ENCODE measurements at places on chromosomes 7 and 10. TPM values are rescaled to one million over a fixed set of nuclear protein-coding genes. Genes with fewer than 3 reads are reported as not detected.

DNA sequence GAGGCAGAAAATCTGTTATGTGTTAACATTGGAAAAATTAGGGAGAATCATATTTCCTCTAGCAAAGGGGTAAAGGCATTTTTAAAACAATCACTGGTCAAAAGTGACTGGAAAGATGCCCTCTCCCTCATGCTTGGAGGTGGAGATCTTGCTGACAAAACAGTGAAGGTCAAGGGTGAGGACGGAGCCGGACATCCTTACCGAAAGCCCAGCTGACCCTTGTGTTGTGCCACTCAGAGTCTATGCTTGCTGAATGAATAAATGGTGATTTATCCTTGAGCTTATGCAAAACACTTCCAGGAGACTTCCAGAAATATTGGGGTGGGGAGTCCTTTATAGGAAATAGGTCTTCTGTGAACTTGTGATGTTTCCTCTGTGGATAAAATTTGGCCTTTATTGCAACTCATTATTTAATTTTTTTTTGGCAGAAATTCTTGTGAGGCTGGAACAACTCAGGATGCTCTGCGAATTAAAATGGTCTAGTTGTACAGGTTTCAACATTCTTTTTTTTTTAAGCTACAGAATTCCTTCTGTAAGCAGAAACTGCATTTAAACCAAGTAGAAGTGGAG is 28.3 kb upstream of the ELMO1 start:
- no peak for DNase-seq

DNA sequence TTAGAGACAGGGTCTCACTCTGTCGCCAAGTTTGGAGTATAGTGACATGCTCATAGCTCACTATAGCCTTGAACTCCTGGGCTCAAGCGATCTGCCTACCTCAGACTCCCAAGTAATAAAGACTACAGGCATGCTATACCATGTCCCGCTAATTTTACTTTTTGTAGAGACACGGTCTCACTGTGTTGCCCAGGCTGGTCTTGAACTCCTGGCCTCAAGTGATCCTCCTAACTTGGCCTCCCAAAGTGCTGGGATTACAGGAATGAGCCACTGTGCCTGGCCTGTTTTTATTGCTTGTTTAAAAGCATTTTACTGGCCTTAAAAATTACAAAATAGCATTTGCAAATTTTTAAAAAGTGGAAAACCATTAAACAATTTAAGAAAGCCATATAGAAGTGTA is 135.0 kb downstream of the JAZF1 start:
- DNase-seq, result no peak

- DNase-seq, result no peak
Measured at GRCh38 chr7:12722136-12722535, 34.7 kb downstream of the ARL4A start.

DNA sequence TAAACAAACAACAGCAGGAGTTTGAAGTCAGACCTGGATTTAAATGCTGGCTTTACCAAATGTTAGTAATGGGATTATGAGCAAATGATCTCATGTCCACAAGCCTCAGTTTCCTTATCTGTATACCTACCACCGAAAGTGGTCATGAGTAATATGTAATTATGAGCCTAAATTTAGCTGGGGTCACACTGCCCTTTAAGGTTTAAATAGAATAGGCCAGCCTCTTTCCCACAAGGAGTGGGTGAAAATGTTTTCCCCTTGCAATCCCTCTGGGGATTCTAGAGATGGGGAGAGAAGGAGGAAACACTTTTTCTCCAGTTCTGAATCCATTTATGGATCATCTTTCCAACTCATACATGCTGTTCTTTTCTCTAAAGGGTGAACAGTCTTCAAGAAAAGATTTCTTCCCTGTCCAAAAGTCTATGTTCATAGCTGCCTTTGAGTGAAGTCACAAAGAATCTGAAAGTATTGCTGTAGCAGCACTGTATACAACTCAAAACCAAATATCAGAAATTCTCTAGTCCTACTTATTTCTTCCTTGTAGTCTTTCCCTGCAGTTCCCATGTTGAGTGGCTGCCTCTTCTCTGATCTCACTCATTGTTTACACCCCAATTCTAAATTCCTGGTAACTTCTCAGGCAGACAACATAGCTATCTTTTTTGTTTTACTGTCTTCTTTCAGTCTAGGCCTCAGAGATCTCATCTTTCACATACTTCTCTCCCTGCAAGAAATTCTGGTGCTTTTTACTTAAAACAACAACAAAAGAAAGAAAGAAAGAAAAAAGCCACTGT is 7.4 kb upstream of the TSPAN12 start:
- DNase-seq, result no peak

GRCh38 chr7:794671-795329 is 37.5 kb upstream of the SUN1 start:
- DNase-seq, result no peak

- DNase-seq, result no peak
Measured at GRCh38 chr10:78401624-78402367, 368.1 kb downstream of the RPS24 start.

GRCh38 chr7:29146888-29147609 is 712 bp upstream of the CPVL start:
- DNase-seq, result peak; percentile 56

DNA sequence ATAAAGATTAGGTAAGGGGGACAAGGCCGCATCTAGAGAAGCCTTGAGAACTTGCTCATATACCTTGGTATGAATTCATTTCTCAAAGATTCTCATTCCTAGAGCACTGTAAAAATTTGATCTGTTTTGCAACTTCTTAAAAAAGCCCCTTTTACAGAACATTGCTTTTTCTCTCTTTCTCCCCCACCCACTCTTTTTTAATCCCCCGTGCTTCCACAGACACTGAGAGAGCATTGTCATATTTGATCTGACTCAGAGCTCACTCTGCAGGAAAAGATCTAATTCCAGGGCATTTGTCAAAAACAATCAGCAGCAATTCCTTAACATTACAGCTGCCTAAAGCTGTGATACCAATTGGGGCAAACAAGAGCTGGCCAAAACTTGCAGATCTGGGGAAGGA is 92.0 kb downstream of the ARHGAP22 start:
- no peak for DNase-seq

DNA sequence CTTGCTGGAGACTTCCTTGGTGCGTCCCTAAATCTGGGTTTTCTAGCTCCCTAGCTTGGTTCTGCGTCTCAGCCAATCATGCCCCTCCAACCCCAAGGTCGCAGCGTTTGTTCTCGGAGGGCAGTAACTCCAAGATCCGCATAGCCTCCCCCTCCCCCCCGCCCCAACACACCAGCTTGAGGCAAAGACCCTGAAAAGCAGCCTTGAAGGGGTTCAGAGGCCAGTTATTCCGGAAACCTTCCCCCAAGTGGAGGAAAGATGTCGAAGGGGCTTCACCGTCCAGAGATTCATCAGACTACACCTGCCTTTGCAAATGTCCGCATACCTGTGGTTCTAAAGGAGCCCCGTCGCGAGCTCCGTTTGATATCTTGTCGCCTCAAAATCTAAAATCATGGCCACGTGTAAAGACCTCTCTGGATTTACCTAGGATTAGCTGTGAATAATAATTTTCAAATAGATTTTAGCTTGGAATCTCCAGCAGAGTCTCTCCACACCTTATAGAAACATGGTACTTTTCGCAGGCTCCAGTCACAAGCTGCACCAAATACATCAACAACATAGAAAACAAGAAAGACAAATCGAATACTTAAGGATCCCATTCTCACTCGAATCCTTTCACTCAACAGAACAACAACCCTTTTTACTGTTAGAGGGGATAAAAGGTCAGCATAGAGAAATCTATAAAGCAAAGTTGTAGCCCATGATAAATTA is 7.9 kb downstream of the DLX6 start:
- no peak for DNase-seq

- DNase-seq, result peak; percentile 80
Measured at GRCh38 chr10:131980761-131981428, 828 bp downstream of the BNIP3 start.

- DNase-seq, result peak; percentile 37
Measured at GRCh38 chr7:65978891-65979582, 3.0 kb downstream of the GUSB start.

DNA sequence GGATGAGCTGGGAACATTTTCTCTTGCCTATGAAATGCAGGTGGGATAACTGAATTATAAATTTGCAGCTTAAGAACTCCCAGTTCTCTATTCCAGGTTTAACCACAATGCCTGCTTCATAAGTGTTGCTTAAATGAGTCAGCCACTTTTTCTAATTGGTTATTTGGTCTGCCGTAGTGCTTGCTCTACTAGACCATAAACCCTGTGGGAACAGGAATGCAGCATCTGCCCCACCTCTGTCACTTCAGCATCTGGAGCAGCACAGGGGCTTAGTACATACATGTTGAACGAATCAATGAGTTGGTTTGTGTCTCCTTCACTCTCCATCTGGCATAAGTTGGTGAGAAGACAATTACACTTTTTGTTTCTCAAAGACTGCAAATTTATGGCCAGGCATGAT is 95.2 kb upstream of the PTER start:
- DNase-seq, result no peak

DNA sequence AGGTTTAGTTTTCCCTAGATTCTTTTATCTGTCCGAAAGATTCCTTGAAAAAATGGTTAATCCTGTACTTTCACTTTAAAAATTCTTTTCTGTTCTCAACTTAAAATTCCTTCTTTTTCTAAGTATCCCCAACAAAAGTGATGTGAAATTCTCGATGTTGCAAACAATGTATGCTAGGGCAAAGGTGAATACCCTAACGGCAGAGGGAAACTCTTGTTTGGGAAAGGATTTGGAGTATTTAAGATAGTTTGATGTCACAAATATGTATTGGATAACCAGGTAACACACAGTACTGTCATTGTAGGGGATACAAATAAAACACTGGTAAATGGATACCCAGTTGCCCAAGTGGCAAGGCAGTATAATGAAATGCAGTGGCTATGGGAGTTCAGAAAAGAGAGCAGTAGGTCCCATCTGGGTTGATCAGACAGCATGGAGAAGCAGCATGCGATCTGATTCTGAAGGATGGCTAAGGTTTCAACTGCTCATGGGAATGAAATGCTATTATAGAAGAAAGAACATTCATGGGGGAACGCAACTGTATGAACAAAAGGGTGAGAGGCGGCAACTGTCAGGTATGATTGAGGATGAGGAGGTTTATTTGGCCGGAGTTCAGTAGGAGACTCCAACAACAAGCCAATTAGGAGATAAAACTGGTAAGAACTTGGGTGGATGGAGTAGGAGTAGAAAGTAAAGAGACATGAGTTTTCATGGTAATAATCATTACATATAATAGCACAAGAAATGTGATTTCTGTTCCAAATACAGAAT is 3.2 kb upstream of the EPC1 start:
- no peak for DNase-seq

GRCh38 chr10:122587098-122587760 is 26.7 kb downstream of the DMBT1 start:
- DNase-seq, result no peak

DNA sequence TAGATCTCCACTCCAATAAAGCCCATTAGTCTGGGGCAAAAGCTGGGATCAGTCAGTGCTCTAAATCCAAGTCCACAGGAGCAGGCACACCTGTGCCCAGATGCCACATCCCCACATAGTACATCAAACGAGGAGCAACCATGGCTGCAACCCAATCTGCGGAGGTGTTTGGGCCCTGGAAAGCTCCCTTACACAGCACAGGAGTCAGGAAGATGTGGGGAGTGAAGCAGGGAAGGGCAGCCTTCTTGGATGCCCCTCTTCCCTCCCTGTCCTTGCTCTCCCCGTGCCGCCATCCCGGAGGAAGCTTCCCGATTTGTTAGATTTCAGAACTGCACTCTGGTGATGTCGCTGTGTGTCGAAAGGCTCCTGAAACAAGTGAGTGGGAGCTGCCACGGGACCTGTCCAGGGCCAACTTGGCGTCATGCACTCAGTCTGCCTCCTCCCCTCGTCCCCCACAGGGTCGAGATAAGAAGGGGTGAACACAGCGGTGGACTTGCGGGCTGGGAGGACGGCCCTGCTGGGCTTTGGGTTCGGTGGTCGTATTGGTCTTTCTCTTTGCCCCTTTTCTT is 230.6 kb upstream of the GRB10 start:
- DNase-seq, result no peak

- DNase-seq, result no peak
Measured at GRCh38 chr10:75127471-75127870, 16.0 kb downstream of the SAMD8 start.

DNA sequence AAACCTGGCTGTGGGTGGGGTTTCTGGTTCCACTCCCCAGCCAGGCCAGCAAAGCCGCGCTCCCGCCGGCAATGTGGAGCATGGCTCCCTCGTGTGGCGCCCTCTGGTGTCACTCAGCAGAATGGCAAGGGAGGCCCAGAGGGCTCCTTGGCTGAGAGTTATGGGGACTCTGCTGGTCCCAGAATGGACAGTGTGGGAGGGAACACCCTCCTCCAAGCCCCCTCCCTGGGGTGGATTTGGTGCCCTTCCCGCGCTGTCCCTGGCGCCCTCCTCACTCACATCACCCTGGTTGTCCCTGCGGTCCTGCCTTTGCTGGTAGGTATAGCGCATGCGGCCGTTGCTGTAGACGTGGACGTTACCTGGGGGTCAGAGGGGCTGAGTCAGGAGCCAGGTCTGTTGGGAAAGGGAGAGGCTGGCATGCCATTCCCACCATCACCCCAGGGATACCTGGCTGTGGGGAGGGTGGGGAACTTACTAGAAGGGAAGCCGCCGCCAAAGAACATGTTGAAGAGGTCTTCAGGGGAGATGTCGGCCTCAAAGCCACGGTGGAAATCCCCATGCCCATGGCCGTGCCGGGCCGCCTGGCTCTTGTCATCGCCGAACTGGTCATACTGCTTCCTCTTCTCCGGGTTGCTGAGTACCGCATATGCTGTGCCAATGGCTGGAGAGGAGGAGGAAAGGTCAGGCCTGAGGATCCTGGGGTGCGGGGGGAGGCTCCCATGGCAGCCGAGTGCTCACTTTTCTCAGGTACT is 14.0 kb downstream of the DNAJB12 start:
- DNase-seq, result peak; percentile 69

GRCh38 chr10:85847085-85847484 is 519.5 kb downstream of the GRID1 start:
- DNase-seq, result no peak

DNA sequence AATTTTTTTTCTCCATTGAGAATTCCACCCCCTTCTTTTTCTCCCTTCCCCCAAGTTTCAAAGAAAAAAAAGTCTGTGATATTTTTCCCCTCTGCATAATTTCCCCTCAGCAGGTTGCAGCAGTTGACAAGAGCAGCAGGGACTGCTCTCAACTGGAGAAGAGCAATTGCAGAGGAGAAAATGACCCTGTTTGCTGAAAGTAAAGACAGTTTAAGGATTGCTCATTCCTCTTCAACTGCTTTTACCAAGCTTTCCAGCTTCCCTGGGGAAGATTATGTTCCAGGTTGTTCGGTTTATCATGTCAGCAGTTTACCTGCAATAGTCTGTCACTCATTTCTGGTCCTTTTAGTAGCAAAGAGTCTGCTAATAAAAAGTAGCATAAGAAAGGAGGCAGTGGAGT is 16.2 kb downstream of the AGK start:
- no peak for DNase-seq

Gene RP9
- 4.6 TPM for total RNA-seq

Gene PCDH15
- total RNA-seq, result not detected

Gene RARRES2
- 852 TPM for total RNA-seq

Gene DMBT1
- 0.15 TPM for total RNA-seq

Gene C10orf71
- not detected for total RNA-seq

Gene GPR15LG
- 0.20 TPM for total RNA-seq

Gene DOCK1
- 14.7 TPM for total RNA-seq

Gene AKR1C3
- 327 TPM for total RNA-seq

Gene R3HCC1L
- 4.8 TPM for total RNA-seq

Gene IFIT2
- 6.0 TPM for total RNA-seq

Gene SLC29A4
- total RNA-seq, result 2.9 TPM

Gene SLC25A28
- 22.4 TPM for total RNA-seq

Gene BTBD16
- total RNA-seq, result 1.5 TPM

Gene TPK1
- total RNA-seq, result 3.7 TPM

Gene BICC1
- total RNA-seq, result 1.6 TPM

Gene ASB4
- total RNA-seq, result 0.40 TPM

Gene HMX3
- 0.20 TPM for total RNA-seq

Data from left lobe of liver (tissue), 2 donors.